ENCODE measurements at places on chromosomes 7 and 10.

GRCh38 chr10:22491931-22492615 lies 146.8 kb downstream of the SPAG6 start:
- no peak for DNase-seq

GRCh38 chr10:44932517-44933450 lies 21.6 kb downstream of the TMEM72 start:
- DNase-seq, result peak; percentile 63

GRCh38 chr7:71996141-71996540 lies 416.0 kb downstream of the CALN1 start:
- no peak for DNase-seq

DNA sequence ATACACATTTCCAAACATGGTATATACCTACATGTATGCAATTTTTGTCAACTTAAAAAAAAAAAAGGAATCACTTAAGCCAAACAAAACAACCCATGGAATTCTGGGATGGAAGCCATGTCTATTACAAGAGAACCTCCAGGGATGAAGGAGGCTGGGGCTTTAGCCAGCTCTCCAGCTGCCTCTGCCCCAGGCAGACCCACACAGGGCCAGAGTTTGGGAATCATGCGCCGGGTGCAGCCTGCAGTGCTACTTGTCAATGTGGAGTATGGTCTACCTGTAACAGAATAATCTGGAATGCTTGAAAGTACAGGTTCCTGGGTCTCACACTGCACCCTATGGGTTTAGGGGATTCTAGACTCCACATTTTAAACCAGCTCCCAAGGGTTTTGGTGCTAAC lies 10.8 kb downstream of the ATP6V0E2 start:
- DNase-seq, result no peak

GRCh38 chr7:77570330-77571011 lies 33.4 kb downstream of the PTPN12 start:
- DNase-seq, result no peak

DNA sequence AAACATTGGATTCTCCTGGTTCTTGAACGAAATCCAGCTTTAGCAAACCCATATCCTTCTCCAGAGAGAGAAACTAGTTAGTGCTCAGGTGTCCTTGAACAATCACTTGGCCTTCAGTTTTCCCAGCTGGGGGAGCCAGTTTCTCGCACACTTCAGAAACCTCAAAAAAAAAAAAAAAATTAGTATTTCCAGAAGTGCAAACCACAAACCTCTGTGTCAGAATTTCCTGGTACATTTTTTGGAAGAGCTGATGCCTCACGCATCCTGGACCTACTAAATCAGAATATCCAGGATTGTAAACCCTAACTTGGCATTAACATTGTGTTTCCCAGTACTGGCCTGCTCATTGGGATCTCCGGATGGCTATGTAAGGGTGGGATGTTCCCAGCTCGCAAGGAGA lies 143.4 kb upstream of the EGR2 start:
- DNase-seq, result no peak

- DNase-seq, result no peak
Measured at GRCh38 chr7:106462365-106462859, 177.6 kb upstream of the NAMPT start.

- no peak for DNase-seq
Measured at GRCh38 chr10:78222096-78222790, 188.6 kb downstream of the RPS24 start.

DNA sequence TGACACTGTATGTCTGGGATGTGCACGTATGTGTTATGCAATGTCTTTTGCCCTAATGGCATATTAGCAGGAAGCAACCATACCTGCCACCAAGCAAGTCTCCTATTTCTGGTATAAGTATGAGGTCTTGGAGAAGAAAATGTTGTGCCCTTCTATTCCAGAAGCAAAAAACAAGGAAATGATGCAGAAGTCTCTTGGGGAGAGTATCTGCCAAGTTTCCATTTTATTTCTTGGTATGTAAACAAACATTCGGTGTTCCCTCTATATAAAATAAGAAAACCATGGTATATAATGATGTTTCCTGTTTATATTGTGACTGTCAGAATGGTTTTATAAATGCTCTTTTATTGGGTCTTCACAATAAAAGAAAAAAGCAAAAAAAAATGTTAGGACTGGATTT lies 19.3 kb upstream of the MYO3A start:
- no peak for DNase-seq

- DNase-seq, result no peak
Measured at GRCh38 chr7:91043924-91044645, 220.1 kb upstream of the FZD1 start.

GRCh38 chr10:71213761-71214440 lies 1.5 kb downstream of the UNC5B start:
- no peak for DNase-seq

DNA sequence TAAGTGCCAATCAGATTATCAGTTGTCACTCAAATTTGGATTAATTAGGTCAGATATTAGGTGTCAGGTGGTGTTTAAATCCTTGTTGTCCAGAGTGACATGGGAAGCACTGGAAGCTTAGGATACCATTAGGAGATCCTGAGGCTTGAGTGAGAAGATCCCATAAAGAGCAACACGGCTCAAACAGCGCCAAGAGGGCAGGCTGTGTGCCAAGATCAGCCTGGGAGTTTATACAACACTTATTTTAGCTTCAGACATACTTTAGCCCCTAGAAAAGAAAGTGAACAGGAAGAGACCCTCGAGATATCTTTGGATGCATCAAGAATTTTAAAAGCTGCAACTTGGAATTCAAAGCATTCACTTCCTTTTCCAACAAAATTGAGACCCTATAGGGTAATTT lies 14.2 kb upstream of the ACTA2 start:
- no peak for DNase-seq

DNA sequence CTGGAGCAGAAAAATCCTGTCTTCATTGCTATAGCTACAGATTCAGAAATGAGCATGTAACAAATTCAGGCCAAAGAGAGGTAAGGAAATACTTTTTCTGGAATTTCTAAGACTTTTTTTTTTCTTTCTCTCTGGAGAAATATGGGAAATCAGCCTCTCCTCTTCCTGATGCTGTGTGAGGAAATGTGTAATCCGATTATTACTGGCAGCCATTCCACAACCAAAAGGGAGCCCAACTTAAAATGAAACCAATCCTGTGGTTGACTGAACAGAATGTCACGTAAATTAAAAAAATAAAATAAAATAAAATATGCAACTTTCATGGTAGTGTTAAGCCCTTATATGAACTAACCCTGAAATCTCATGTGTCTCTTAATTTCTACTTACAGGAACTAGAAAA lies 10.7 kb upstream of the POT1 start:
- no peak for DNase-seq

GRCh38 chr7:135817583-135817982 lies 69.0 kb upstream of the FAM180A start:
- no peak for DNase-seq

GRCh38 chr7:103765901-103766300 lies 223.6 kb downstream of the RELN start:
- no peak for DNase-seq

GRCh38 chr10:33643042-33643441 lies 308.6 kb upstream of the NRP1 start:
- no peak for DNase-seq

DNA sequence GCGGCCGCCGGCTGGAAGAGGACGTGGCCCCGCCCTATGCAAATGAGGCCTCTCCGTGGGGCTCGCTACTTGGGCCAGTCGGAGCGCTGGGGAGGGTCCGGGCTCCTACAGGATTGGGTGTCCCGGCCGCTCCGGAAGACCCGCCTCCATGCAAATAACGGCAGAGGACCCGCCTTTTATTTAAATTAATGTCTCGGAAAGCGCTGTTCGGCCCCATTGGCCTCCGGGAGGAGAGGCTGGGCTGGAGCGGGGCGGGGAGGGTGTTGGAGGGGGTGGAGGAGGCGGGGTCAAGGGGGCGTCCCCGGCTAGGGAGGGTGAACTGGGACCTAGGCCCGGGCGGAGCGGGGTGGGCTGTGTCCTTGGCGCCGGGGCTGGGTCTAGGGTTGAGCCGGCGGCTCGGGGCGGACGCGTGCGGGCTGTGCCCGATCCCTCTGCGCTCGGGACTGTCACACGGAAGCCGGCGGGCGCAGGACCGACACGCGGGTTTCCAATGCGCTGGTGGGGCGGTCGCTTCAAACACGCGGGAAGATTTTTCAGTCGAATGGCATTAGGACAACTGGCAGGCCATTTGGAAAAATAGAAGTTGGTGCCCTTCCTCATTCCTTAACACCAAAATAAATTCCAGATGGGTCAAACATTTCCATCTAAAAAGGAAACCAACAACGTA lies 344 bp upstream of the POLM start:
- DNase-seq, result peak; percentile 97

DNA sequence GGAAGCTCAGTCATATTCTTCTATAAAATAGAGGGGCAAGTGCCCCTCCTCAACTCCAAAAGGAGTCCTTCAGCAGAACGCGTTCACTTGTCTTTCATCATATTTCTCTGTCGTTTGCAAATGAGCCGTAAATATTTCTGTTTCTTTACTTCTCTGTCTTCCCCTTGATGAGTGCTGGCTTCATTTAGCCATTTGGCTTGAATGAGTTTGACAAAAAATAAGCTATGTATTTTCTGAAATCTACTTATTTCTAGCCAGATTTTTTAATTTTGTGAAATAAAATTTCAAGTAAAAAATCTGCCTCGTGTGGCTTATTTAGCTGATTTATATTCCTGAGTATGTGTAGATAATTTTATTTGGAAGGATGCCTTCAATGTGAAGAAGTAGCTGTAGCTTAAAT lies 170.8 kb upstream of the DGKB start:
- no peak for DNase-seq

DNA sequence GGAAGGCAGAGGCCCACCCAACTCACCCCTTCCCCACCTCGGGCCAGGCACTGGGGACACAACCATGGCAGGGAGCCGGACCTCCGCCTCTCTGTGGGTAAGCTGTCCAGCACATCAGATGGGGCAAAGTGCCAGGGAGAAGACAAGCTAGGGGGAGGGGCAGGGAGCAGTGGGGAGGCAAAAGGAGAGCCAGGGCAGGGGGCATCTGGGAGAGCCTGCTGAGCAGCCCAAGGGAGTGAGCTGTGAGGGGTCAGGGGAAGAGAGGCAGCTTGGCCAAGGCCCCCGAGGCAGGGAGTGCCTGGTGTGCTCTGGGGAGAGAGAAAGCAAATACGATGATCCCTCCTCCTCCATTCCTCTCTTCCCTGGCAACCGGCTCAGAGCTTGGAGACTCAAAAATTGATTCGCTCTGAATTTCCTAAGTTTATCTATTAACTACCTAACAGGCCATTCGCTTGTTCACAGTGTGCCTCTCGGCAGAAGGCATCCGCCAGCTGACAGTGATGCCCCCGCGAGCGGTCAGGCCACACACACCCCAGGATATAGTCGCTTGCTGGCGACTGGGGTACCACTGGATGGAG lies 4.5 kb downstream of the CAMK2B start:
- DNase-seq, result no peak

- no peak for DNase-seq
Measured at GRCh38 chr10:129440247-129440646, 26.8 kb upstream of the MGMT start.
